ENCODE measurements at places on chromosomes 5 and 9.

DNA sequence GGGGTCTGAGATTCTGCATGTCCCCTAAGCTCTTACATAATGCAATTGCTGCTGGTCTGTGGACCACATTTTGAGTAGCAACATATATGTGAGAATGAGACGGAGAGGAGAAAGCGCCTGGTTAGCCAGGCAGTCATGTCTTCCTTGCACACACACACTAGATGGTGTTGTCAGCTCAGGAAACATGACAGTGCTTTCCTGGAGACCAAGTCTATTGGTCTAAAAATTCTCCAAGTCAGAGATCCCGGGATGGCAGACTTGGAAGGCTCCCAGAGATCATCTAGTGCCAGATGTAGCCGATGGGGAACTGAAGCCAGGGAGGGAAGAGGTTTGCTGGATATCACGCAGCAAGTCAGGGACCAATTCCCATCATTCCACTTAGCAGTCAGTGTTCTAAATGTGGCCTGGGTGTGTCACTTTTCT, 53.4 kb downstream of the GALNT12 start:
- DNase-seq = peak; percentile 93

DNA sequence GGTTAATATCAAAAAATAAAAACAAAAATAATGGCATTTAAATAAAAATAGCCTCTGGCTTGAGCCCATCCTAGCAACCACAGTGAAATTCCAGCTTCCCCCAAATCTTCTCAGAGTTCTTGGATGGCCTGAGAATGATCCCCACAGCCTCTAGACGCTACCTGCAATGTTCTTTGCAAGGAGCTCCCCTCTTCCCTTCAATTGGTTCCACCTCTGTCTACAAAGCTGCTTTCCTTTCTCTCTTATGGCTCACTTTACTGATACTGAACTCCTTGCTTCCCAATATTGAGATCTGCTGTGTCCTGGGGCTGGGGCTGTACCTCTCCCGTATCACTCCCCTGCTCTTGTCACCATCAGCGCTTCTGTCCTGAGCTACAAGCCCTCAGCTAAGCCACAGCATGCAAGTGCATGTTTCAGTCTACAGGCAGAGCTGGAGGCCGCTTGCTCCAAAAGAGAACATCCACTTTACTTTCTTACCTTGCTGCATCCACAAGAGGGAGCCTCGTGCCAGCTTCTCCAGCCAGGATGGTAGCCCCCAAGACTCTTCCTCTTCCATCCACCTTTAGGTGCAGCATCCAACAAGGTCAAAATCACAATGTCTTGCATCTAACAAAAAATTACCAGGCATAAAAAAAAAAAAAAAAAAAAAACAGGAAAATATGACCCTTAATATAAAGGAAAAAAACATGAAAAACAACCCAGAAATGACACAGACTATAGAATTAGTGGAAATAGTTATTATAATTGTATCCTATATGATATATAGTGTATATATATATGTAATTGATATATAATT, 57.4 kb upstream of the PRSS3 start:
- DNase-seq = peak; percentile 55

DNA sequence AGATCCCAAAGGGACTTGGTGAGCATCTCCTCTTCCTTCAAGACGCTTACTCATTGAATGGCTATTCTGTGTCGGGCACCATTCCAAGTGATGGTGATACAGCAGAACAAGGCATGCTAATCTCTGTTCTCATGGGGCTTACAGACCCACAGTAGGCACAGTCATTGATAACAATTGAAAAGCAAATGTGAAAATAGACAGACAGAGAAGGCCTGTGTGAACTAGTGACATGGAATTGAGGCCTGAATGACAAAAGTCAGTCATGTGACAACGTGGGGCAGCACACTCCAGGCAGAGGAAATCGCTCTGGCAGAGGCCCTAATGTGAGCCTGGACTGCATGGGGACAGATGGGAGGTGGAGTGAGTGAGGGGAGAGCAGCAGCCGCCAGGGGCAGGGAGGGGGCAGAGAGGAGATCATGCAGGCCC, 70.7 kb upstream of the CPLX2 start:
- DNase-seq = no peak

DNA sequence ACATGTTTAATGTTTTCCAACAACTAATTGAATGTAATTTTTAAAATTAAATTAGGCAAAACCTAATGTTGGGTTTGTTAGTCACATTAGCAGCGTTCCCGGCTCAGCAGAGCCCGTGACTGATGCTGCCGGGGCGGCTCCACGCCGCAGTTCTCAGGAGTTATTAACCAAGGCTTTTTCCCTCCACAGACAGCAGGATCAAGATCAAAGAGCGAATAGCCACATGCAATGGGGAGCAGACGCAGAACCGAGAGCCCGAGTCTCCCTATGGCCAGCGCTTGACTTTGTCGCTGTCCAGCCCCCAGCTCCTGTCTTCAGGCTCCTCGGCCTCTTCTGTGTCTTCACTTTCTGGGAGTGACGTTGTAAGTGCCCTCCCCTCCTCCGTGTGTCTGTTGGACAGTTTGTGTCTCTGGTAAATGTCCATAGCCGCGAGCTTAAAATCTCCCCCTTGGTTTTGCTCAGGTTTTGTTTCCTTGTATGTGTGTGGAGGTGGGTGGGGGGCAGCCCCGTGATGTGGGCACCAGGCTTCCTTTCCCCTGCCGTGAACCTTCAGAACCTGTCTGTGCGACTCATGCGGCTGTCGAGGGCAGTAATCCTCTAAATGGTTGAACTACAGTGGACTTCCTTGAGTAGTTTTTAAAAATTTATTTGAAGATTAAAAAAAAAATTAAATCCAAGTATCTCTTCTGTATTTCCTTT, 37.1 kb downstream of the TENT4A start:
- no peak for DNase-seq

- DNase-seq = no peak
Observed at GRCh38 chr5:51380603-51381207, 2.5 kb upstream of the ISL1 start.

- DNase-seq = no peak
Observed at GRCh38 chr5:10122076-10122726, 127.5 kb downstream of the ATPSCKMT start.

- no peak for DNase-seq
Observed at GRCh38 chr5:98581112-98581997, 192.1 kb upstream of the RGMB start.

DNA sequence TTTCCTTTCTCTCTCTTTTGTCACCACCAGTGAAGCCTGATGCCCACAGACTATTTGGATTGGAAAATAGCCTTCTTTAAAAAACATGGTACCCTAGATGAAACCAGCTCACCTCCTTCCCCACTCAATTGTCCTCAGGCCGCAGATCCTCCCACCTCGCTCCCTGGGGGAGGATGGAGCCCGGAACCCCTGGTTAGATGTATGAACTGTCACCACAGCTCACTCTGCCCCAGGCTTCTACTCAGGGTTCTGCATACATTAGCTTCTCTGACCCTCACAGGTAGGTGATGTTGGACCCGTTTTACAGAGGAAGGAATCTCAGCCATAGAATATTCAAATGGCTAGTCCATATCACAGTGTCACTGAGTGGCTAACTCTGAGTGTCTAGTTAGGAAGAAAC, 1.8 kb downstream of the MAMDC2 start:
- no peak for DNase-seq

DNA sequence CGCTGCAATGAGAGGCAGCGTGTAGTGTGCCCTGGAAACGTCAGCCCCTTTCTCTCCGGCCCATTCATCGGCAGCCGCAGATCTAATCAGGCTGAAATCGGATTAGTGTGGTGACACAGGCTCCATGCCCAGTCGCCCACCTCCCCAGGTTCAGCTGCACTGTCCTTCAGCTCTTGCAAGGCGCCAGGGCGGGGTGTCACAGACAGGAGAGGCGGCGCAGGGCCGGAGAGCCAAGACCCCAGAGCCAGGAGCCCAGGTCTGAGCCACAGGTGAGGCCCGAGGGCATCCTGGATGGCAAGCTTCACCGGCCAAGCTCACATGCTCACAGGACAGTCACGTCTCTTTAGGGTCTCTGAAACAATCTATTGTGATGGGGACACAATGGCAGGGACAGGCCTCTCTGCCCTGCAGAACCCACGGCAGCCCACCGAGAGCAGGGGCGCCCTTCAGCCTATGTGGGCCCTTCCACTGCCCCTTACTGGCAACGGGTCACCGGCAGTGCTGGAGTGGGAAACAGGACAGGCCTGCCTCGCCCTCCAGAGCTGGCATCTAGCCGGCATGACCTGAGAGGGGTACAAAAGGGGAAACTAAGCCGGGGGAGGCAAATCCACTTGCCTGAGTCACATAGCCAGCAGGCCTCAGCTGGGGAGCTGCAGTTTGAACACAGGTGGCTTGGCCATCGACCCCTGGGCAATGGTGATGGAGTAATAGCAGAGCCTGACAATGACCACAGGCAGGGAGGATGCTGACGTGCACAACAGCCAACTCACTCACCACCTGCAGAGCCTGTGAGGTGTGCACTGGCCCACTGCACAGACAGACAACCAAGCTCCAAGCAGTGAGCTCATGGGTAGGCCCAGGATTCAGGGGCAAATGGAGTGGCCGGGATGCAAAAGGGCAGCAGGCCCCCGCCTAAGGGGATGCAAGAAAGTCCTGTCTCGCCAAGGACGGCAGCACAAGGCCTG, 48.1 kb downstream of the VAV2 start:
- no peak for DNase-seq

- DNase-seq = no peak
Observed at GRCh38 chr5:40649463-40650030, 30.2 kb upstream of the PTGER4 start.

- DNase-seq = no peak
Observed at GRCh38 chr5:173659423-173659822, 43.0 kb upstream of the BOD1 start.

DNA sequence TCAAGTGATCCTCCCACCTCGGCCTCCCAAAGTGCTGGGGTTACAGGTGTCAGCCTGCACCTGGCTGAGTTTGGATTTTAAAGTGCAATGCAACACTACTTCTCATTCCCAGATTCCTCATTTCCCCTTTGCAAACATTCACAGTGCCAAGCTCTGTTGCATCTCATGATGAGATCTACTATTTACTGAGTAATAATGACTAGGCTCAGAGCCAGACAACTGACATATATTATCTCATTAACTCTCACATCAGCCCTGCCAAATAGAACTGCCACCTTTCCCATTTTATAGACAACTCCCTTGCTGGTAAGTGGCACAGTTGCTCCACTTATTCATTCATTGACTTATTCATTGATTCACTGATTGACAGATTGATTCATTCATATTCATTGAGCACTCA, 7.0 kb downstream of the PDE6A start:
- no peak for DNase-seq

GRCh38 chr5:136375920-136376319, 10.6 kb upstream of the TRPC7 start:
- DNase-seq = no peak

GRCh38 chr9:8186560-8186959, 387.0 kb upstream of the DMAC1 start:
- no peak for DNase-seq

GRCh38 chr5:43119771-43120170, 943 bp upstream of the ZNF131 start:
- DNase-seq = no peak

- no peak for DNase-seq
Observed at GRCh38 chr9:17863213-17863883, 284.5 kb downstream of the SH3GL2 start.

GRCh38 chr9:31135567-31135966, 1248.9 kb upstream of the ACO1 start:
- DNase-seq = no peak

DNA sequence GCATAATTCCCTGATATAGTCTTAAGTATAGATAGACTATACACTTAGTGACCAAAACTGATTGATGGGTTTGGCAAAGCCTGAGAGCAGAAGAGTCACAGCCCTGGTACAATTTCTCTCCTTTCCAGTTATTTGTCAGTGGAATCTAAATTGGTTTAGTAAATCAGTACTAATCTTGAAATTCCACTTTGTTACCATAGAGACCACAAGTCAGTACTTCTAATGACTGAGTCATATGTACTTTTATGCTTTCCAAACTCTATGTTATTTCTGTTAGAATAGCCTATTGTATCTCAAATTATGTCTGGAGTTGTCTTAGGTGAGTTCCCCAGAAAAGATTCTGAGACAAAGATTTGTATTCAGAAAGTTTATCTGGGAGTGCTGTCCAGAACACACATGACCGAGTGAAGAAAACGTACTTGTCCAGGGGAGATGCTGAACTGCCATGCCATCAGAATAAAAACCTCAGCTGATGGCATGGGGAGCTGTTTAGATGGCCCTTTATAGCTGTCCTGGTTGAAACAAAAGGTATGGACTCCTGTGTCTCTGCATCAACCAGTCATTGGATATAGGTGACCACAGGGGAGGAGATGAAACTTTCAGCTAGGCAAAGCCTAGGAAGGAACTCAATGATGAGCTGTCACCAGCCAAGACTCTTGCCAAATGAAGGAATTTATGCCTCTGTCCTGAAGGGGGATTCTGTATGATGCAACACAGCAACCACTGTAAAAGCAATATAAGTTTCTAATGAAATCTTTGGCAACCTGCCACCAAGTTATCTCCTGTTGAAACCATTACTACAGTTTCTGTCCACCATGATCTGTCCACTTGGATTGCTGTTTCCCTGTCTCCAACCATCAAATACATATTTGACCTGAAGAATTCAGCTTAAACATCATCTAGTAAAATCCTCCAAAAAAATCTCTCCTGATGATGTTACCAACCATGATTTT, 18.0 kb upstream of the SMC2 start:
- peak; percentile 94 for DNase-seq

- DNase-seq = no peak
Observed at GRCh38 chr5:53642061-53642460, 81.6 kb downstream of the NDUFS4 start.

All from fibroblast of the conjunctiva (primary cell).